ENCODE measurements at places on chromosomes 6 and 20.

- DNase-seq, result no peak
These were observed 584.7 kb upstream of the SLC35B3 start for GRCh38 chr6:9020001-9020400.

DNA sequence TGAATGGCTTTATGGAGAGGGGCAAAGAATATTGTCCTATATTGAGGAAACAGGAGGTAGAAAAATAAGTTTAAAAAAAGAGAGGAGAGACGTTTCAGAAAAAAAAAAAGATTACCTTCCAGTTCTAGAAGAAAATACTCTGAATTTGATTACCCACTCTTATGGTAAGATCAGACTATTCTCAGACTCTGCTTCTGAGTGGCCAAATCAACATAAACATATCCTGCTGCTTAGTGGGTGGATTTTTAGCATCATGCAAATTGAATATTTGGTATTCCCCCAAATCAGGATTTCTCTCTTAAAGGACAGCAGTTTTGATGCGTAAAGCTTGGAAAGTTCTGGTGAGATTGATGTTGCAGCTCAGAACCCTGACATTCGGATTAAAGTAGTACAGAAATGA, 946.6 kb downstream of the TFAP2A start:
- no peak for DNase-seq

DNA sequence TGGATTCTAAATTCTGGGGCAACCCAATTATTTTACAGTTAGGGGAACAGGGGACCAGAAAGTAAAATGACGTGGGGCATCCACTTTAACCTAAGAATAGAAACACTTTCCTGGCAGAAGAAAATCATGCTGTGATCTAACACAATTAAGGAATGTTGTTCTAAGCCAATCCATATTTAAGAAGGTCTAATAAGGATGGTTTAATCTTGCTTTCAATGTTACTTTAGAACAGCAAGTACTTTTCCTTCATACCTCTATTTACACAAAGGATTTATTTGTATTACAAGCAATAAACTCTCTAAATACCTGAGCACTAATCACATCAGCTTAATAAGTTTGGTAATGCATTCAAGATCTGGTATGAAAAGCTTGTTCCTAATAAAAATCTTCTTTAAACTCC, 32.4 kb downstream of the SLC2A12 start:
- no peak for DNase-seq

DNA sequence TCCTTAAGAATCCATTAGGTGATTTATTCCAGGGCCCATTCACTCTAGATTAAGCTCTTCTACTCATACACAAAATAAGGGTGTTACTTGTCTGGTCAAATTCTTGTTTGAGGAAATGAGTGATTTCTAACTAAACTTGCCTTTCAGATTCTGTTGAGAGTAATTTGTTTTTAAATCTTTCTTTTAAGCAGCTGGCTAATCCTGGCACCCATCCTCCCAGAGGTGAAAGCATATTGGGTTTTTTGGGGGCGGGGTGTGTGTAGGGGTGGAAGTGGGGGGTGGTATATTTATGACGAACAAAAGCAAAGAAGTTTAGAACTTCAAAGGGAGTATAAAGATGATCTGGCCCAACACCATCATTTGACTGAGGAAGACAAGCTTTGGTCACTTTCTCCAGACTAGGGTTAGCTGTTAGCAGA, 94.7 kb downstream of the RTN4IP1 start:
- no peak for DNase-seq

DNA sequence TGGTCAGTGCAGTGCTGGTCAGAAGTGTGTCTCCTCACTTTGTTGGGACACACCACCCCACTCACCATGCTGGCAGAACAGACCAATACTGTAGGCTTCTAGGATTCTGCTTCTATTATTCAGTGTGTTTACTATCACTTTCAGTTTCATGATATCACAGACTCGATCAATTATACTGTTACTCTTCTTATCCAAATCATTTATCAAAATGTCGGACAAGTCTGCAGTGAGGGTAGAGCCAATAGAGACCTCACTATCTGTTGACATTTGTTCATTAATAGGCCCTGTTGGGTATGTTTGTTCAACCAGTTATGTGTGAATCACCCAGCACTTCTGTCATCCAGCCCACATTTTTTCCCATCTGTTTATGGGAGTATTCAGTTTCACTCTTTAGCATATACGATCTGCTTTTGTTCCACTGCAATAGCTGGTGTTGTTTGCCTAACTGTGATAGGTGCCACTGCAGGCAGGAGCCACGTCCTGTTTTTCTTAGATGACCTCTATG, 140.1 kb downstream of the NRN1 start:
- DNase-seq, result no peak

DNA sequence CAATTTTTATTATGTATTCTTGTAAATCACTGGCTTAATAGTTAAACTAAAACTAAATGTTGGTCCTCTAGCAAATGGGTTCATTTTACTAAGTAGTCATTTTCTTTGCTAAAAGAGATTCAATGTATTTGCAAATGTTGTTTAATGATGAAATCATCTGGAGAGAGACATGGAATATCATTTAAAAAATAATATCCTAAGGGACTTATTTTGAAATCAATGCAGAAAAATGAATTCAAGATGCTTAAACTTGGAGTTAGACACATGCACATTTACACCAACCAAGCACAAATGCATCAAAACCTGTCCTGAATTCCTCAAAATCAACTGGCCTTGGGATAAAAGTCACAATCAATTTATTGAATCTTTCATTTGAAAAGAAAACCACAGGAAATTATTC, 165.0 kb upstream of the RNF217 start:
- no peak for DNase-seq

- DNase-seq, result no peak
These were observed 35.3 kb downstream of the CD24 start for GRCh38 chr6:106939208-106939607.

DNA sequence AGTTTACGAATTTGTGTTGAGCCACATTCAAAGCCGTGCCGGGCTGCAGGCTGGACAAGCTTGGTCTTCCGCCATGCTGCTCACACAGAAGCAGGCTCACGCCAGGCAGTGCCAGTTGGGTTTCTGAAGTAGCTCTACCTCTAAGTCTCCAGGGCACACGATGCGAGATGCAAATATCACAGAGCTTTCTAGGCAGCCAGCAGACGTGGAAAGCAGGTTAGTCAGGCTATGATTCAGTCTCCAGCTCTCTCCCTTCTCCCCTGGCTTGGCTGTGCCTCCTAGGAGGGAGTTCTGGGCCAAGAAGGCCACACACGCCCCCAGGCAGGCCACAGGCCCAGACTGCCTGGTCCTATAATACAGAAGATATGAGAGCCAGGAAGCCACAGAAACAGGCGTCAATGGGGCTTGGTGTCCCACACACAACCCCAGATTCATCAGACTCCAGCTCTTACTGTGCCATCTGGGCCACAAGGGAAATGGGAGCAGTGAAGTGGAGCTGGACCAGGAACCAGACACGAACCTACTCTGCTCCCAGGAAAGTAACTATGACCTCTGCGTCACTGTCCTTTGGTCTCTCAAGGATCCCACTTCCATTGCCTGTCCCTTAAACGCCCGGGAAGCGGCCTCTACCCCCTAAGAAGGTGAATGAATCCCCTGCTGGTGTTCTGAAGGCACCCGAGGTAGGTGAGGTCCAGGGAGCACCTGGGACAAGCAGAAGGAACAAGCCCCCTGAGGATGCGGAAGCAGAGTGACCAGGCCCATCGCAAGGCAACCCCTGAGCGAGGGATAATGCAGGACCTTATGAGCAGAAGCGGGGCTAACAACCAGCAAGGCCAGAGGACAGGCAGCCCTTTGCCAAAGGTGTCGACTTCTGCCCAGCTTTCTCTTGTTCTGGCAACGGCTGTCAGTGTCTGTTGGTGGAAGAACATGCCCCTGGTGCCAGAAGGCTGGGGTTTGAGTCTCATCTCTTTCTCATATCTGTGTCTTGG, 61.2 kb downstream of the GFOD1 start:
- DNase-seq, result no peak

DNA sequence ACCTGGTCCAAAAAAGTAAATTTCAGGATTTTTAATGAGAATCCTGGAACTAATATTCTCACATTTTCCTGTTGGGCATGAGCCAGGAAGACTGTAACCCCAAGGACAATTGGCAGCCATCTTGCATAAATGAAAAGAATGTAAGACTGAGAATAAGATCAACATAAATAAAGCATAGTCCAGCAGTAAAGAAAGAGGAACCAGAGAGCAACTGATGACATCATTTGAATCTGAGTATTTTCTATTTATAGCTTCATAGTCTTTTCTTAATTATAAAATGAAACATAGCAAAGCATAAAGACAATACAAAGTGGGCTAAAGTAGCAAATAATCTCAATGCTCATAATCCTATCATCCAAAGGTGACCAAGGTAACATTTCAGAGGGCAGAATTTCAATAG, 26.6 kb upstream of the FBXL4 start:
- DNase-seq, result no peak

GRCh38 chr6:5723841-5724691, 282.7 kb downstream of the NRN1 start:
- no peak for DNase-seq

DNA sequence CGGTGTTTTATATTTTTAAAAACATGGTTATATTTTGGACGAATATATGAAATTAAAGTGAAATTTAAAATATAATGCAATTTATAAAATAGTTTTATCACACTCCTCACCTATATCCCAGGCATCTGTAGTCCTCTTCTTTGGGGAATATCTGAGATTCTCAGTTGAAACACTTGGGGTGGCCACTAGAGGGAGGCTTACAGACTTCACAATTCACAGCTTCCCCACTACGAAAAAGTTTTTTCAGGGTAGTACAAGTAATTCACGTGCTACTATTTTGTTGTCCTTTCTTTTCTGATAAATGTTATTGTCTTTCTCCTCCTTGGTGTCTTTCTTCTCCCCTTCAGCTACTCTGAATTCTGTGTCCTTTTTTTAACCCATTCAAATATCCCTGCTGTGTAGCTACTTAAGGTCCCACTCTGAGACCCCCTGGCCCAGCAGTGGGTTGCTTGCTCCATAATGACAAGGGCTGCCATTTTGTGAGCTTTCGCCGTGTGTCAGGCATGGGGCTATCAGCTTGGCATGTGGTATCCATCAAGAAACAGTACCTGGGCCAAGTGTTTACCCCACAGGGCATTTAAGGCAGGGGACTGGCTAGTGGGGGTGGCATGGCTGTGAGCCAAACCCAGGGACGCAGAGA, 43.6 kb upstream of the PHACTR3 start:
- no peak for DNase-seq

DNA sequence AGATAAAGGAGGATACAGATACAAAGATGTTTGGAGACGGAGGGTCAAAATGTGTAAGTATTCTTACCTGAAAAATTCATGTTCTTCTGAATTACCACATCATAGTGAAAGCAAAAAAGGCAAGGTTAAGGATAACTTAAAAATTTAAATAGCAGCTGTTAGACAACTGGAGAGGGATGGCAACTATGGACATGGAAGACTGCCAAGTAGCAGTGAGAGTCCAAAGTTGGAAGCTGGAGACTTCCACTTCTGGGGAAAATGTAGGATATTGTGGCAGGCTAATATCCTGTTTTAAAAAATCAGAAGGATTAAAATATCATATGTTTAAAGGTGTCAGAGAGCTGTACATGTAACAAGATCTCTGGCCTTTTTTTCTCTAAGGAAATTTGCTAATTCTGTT, 29.8 kb downstream of the SYCP2 start:
- DNase-seq, result no peak
